NCI-H1105 treated with DMSO at 0.1 percent for 48 hours (cell line): ENCODE measurements at places on chromosomes 7 and 10.

DNA sequence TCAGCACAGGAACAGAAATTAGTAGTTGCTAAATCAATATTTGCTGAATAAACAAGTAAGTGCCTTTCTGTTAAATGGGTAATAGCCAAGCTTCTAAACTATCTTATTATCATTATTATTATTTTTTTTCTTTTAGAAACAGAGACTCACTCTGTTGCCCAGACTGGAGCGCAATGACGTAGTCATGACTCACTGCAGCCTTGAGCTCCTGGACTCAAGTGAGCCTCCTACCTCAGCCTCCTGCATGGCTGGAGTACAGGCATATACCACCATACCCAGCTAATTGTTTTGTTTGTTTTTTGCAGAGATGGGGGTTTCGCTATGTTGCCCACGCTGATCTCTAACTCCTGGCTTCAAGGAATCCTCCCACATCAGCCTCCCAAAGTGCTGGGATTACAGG is 12.3 kb upstream of the ELN start:
- DNase-seq, result no peak

- peak; percentile 22 for DNase-seq
Observed at GRCh38 chr7:786472-787255, 45.6 kb upstream of the SUN1 start.

DNA sequence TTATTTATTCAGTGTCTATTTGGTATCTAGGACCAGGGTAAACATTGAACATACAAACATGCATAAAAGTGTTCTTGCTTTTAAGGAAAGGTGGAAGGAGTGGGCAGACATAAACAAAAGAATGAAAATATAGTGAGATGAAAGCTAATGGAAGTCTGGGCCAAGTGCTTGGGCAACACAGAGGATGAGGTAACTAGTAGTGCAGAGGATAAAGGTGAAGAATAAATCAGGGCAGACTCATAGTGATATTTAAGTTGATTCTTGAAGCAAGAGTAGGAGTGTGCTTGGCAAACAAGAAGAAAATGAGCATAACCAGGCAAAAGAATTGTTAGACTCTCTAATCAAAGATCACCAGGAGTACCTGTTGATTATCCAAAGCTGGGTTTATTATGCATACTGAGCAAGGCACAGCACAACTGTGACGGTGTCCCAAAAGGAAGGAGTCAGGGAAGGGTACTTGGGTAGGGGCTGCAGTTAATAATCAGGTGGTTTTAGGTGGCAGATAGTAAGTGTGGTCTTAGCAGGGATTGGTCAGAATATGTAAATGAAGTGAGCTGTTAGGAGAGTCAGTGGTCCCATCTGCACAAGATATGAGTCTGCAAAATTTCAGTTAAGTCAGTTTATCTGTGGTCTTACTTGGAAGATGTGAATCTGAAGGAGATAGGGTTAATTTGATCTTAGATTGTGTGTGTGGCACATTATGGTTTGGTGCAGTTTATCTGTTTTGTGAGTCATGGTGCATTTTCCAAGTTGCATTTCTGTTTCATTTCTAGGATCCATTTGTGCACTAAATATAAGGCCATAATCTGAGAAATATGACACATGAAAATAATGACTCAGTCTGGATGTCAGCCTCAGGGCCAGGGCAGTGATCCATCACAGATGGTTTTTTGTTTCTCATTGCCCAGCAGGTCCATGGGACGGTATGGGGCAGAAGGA is 30.6 kb upstream of the TAX1BP1 start:
- no peak for DNase-seq

- DNase-seq, result no peak
Observed at GRCh38 chr10:76082232-76082631, 650.8 kb downstream of the LRMDA start.

DNA sequence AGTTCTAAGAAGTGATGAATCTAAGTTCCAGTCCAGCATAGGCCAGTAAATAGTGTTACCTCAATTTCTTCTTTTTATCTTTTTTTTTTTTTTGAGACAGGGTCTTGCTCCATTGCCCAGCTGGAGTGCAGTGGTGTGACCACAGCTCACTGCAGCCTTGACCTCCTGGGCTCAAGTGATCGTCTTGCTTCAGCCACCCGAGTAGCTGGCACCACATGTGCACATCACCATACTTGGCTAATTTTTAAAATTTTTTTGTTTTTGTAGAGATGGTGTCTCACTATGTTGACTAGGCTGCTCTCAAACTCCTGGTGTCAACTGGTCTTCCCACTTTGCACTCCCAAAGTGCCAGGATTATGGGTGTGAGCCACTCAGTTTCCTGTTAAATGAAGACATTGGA is 126.6 kb upstream of the LYZL2 start:
- DNase-seq, result no peak

GRCh38 chr7:130822642-130823041 is 88.6 kb upstream of the KLF14 start:
- DNase-seq, result no peak

GRCh38 chr10:43772171-43772570 is 123.5 kb upstream of the ZNF32 start:
- DNase-seq, result no peak

DNA sequence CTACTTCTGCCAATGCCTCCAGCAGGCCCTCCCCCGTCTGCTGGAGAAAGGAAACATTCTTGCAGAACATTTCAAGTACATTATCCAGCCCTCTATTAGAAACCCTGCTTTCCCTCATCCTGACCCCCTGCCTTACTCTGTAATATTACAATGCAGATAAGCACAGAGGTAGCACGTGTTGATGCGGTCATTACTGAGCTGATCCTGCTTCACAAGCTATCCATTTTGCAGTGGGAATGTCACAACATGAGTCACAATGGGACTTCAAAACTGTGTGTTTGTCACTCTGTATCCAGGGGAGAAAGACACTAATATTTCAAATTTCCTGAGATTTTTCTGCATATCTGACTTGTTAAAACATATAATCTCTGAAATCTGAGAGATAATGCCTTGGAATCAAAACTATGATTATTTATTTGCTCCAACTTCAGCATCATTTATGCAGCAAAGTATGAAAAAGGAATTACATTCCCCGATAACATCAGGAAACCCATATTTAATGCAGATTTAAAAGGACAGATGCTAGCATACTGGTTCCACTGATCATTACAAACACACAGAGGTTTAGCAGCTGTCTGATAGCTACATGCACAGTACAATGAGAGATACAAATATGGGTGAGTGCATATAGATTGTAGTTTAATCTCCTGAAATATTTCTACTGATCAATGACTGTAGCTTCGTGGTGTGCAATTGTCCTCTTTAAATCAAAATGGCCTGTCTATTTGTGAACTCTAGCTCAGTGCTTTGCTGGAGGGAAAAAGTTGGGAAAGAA is 239.7 kb downstream of the SORCS3 start:
- no peak for DNase-seq

GRCh38 chr10:102710609-102711008 is 3.6 kb downstream of the ARL3 start:
- no peak for DNase-seq
